ENCODE measurements at places on chromosomes 7 and 10.

DNA sequence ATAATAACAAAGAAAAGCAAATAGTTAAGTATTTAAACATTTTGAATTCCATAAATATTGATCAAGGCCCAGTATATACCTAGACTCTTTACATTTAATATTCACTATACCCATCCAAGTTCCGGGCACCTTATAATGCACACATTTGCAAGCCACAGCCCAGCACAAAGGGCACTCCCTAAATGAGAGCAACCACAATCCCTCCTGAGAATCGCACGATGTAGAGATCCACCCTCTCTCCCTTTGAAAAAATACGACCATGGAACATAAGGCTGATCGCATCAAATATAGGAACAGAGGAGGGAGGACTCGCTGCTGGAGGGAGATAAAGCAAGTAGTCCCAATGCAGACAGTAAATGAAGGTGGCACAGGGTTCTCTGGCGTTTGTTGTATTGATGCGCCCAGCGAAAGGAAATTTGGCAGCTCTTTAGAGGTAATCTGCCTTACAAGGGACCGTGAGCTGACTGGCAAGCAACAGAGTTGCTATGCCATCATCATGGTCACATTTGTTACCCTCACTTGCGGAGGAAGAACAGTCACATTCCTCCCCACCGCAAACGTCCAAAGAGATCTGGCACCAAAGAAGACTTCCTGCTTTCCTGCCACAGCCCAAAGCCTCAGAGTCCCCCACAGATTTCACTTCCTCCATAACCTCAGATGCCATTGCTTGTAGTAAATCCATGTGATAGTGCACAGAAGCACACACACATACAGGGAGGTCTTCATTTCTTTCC is 16.1 kb upstream of the TAS2R40 start:
- DNase-seq = peak; percentile 37

GRCh38 chr7:144738708-144739314 is 97.0 kb downstream of the TPK1 start:
- peak; percentile 11 for DNase-seq

- DNase-seq = peak; percentile 35
Observed at GRCh38 chr10:24723386-24723787, 300 bp downstream of the ARHGAP21 start.

DNA sequence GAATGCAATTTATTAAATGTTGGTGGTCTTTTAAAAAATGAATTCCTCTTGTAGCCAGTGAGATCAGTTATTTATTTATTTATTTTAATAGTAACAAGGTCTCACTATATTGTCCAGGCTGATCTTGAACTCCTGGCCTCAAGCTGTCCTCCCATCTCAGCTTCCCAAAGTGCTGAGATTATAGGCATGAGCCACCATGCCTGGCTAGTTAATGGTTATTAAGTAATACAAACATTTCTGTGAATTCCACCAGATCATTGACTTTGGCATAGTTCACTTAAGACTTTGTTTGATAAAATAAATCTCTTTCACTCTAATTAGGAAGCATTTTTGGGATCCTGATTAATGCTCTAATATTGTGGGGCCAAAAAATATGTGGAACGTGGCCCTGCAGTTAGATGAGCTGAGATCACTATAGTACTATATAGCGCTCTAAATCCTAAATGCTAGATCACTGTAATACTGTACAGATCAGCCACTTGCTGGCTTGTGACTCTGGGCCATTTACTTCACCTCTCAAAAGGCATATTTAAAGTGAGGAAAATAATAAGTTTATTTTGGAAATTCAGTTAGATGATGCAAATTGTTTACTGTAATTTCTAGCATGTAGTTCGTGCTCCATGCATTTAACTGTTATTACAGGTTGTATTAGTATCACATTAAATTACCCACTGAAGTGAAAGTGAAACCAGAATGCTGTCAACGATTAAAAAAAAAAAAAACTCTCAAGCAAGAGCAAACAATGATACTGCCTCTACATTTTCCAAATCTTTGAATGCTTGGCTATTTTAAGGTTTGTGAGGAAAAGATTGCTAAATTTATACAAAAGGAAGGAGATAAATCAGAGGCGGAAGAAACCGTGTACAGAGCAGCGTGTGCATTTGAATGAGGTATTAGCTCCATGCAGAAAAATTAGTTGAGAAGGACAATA is 15.9 kb upstream of the FAS start:
- no peak for DNase-seq

DNA sequence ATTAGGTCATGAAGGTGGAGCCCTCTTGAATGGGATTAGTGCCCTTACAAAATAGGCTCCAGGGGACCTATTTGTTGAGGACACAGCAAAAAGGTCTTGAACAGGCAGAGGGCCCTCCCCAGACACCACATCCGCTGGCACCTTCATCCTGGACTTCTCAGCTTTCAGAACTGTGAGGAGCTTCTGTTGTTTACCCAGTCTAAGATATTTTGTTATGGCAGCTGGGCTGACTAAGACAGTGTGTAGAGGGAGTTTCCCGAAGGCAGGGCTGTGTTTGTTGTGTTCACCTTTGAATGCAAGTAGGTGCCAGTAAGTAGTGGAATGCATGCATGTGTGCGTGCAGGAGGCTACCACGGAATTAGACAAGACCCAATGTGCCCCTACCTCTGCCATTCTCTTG is 106.7 kb downstream of the PTPRE start:
- peak; percentile 27 for DNase-seq

GRCh38 chr7:27213433-27214238 is 13.7 kb upstream of the HOXA13 start:
- no peak for DNase-seq

DNA sequence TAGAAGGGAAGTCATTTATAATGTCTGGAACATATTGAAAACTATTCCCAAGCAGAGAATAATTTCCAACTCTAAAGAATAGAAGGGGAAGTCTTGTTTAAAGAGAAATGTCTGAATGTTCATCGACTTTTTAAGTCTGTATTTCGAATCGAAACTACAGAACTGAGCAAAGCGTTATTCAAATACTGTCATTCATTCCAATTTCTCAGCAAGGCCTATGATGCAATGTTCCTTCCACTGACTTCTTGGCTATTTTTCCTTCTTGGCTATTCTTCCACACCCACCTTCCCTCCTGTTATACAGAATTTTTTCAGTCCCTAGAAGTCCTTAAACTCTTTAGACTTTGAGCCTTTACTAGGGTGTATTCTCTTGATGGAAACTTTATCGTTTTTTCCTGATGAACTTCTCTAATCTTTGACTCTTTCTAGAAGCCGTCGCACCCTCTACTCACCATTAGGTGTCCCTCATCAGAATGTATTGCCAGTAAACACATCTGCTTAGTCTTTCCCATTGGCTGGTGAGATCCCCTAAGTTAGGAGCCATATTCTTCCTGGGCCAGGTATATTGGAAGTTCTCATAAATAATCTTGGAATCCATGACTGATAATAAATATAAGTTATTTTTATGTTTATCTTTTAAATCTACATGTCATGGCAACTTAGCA is 235.7 kb upstream of the CCDC6 start:
- DNase-seq = no peak

DNA sequence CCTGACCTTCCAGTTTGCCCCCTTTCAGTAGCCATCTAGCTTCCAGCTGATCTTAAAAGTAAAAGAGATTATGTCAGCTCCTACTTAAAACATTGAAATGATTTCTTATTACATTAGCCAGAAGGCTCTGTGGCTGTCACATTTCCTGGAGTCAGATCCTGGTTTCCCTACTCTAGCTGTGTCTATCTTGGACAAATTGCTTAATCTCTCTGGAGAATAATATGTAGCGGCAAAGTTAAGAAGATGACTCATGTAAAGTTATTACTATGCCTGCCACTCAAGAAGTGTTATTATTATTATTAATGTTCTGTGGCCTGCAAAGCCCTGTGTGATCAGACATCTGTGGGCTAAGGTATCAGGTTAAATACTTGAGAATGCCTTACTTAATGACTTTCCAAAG is 107.2 kb downstream of the RUNDC3B start:
- DNase-seq = no peak
